ENCODE measurements at places on chromosomes 12 and 14.

DNA sequence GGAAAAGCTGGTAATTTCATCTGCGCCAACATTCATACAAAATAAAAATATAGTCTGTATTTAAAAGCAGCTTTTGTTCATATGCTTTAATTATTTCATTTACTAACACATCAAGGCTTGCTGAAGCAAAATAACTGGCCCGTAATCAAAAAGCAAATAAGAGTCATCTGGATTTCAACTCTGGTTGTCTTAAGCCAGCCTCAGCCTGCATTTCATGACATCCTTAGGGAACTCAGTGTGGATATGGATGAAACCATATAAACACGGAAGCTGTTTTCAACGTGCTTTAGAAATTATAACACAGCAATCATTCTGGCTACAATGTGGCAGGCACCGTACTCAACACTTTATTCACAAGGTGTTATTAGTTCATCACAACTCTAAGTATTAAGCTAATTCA lies 852 bp downstream of the COX16 start:
- no peak for DNase-seq

DNA sequence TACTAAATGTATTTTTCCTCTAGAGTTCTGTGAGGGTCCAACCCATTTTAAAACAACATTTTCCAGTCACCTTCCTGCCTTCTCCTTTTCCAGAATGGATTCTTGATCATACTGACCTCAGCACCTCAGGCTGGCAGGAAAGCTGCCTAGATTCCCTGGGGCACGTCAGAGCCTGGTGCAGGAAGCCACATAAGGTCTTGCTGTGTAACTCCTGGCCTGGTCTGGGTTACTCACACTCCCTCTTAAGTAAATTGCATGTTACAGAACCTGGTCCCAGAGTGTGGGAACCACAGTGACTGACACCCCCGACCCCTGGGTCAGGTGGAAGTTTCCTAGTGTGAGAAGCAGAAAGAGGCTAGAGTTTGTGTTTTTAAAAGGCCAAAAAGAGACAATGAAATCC lies 209.8 kb downstream of the SPTSSA start:
- DNase-seq, result no peak

DNA sequence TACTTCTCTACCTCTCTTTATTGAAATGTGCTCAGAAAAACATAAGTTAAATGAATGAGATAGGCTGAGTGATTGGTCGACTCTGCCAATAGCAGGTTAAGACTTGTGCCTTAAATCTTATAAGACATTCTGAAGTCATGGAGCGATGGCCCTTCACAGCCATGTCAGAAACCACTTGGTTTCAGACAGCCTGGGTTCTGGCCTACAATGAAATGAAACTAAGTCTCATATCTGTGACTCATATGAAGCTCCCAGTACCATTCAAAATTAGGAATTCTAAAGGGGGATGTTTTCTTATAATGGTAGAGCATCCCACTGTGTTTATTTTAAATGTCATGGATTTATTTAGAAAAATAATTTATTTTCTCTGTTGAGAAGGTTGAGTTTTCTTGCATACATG lies 42.6 kb downstream of the PLXNC1 start:
- DNase-seq, result no peak

DNA sequence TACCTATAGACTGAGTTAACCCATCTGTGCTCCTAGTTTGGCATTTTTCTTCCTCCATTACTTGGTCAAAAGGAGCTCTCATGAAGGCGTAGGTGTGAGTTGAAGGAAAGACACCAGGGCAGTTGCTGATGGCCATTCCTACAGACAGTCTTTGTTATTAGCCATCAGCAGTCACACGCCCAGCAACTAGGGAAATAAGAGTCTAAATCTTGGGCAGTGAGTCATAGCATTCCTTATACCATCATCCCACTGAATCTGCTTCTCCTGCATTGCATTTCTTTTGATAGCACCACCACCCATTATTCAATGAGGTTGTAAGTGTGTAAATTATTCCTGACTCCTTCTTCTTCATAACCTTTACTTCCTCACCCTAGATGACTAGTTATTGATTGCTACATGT lies 150.9 kb upstream of the IGF1 start:
- no peak for DNase-seq

DNA sequence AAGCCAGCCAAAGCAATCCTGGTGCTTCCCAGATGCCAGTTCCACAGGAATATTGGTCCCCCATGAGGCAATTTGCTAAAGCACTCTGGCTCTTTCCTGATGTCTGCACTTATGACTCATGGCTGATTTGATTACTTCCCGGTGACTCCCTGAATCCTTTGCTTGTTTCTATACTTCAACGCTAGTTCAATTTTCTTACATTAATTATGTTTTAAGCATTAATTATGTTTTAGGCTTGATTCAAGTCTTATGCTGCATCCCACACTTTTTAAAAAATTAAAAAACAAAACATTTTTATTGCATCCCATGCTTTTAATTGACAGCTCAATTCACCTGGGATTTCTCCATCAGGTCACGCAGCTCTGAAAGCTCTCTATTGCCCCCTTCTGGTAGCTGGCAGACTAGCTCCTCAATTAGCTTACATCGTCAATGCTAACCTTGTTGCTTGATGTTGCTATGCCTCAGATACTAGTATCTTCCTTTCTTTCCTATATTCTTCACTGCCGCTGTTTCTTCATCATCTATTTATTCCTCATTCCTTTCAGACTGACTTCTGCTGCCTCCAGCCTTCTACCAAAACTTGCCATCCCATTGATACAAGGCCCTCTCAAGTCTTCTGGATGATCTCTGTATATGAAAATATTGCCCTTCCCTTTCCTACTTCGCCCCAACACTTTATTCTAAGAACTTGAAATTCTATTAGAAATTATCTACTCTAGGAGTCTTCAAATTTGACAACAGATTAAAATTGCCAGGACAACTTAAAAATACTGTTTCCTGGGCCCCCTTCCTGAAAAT lies 32.0 kb downstream of the TSHR start:
- peak; percentile 55 for DNase-seq

DNA sequence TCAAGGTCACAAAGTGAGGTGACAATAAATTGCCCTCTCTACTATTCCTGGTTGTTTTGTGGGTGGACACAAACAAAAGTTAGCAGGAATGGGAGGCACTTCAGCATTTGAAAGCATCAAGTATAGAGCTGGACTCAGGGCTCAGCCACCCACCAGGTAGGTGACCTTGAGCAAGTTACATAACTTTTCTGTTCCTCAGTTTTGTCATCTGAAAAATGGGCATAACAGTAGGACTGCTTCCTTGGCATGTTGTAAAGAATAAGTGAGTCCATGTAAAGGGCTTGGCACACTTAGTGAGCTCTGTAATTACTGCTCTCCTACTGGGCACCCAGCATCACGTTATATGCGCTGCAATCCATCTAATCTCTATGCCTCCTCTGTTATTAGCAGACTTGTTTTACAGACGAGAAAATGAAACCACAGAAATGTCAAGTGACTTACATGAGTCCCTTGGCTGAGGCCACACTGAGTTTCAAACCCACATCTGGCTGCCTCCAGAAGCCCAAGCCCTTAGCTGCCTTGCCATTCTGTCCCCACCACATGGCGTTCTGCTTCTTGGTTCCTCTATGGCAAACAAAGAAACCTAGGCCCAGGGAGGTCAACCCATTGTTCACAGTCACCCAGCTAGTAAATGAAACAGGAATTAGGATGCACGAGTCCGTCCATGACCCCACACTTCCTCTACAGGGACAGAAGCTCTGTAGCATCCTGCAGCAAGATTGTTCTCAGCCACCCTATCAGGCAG lies 63.2 kb upstream of the SLC24A4 start:
- no peak for DNase-seq

DNA sequence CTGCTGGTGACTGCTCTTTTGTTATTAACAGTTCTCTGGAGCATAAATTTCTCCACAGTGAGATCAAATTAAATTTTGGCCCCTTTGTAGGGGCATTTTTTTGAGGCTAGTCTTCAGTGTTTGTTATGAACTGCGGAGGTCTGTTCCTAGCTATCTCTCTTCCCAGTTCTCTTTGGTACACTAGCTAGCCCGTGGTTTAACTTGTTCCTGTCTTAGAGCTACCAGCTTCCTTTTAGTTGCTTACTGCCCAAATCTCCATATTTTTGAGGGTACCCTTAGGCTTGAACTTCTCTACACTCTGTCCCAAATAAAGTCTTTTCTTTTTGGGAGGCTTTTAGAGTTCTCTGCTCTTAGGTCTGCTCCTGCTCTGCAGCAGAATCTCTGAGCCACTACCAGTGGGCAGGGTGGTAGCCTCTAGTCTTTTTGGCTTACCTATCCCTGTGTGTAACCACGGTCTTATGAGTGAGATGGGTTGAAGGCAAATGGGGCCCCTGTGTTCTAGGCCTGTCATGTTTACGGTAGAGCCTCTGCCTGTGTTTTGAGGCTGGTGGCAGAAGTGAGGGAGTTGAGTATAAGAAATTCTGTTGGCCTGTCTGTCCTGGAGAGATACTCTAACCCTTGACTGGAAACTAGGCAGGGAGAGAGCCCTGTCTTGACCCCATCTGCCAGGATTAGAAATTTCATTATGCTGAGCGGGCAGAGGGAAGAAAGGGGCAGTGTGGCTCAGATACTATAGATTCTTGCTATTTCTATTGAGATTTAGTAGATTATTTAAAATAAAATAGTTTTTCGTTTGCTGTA lies 21.0 kb downstream of the CNOT2 start:
- DNase-seq, result no peak

GRCh38 chr14:76720382-76720813 lies 40.9 kb upstream of the VASH1 start:
- DNase-seq, result no peak

DNA sequence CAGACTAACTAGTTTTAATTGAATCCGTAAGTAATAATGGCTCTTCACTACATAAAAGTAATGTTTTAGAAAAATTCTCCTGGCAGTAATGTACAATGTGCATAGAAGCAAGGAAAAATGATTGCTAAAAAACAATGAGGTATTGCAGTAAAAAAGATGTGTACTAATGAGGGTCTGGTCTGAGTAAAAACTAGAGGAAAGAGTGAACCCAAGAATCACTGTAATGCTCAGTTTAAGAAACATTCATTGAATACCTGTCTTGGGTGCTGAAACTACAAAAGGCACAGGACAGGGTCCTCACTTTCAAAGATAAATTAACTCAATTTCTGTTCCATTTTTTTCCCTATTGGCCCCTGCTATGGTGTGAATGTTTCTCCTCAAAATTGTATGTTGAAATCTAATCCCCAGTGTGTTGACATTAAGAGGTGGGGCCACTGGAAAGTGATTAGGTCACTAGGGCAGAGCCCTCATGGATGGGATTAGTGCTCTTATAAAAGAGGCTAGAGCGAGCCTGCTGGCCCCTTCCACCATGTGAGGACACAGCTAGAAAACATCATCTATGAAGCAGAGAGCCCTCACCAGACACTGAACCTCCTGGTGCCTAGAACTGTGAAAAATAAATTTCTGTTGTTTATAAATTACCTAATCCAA lies 51.6 kb downstream of the RPS6KA5 start:
- no peak for DNase-seq

Data from Panc1 (cell line).